ENCODE measurements at places on chromosomes 1 and 21.

GRCh38 chr1:36134505-36135329 is 9.7 kb upstream of the COL8A2 start:
- no peak for DNase-seq

GRCh38 chr1:232556351-232556750 is 73.6 kb downstream of the SIPA1L2 start:
- no peak for DNase-seq

DNA sequence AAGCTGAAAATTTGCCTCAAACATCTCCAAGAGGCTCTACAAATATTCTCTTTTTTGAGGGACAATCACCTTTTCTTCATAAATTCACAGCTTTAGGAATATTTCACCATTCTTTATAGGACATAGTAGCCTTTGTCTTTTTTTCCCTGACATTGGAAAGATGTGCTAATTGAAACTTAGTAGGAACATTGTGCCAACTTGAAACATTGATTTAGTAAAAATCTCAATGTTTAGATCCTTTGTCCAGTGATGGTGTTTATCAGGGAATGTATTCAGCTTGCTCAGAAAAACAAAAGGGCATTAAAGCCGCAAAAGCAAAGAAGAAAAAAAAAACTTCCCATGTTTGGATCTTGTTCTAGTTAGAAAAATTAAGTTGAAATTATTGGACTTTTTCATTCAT is 52.1 kb downstream of the DPT start:
- DNase-seq = no peak

DNA sequence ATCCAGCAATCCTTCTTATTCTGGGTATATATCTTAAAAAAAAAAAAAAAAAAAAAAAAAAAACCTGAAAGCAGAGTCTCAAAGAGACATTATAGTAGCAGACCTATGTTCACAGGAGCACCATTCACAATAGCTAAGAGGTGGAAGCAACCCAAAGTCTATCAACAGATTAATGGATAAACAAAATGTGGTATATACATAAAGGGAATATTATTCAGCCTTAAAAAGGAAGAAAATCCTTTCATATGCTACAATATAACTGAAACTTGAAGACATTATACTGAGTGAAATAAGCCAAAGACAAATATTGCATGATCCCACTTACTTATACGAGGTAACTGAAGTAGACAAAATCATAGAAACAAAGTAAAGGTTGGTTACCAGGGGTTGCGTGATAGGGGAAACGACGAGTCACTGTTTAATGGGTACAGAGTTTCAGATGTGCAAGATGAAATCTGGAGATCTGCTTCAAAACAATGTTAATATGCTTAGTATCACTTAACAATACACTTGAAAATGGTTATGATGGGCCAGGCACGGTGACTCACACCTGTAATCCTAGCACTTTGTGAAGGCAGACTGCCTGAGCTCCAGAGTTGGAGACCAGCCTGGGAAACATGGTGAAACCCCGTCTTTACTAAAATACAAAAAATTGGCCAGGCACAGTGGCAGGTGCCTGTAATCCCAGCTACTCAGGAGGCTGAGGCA is 29.5 kb downstream of the PIK3R3 start:
- DNase-seq = no peak

DNA sequence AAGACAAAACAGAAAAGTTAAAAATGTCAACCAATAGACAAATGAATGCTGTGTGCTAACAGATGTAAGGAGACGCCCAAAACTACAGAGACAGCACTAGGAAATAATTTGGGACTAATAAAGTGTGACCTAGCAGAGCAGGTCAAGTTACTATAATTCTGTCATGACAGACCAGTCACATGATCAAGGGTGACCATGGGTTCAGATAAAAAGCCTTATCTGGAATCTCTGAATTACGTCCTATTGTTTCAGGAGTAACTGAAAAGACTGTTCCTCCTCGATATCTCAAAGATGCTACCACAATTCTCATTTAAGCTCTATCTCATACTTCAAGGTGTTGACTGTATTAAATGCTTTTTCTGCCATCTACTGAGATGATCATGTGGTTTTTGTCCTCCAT is 31.6 kb downstream of the PARP1 start:
- DNase-seq = no peak

- no peak for DNase-seq
Observed at GRCh38 chr1:85330711-85331290, 54.4 kb upstream of the BCL10 start.

GRCh38 chr1:50417507-50417906 is 5.7 kb downstream of the DMRTA2 start:
- no peak for DNase-seq

DNA sequence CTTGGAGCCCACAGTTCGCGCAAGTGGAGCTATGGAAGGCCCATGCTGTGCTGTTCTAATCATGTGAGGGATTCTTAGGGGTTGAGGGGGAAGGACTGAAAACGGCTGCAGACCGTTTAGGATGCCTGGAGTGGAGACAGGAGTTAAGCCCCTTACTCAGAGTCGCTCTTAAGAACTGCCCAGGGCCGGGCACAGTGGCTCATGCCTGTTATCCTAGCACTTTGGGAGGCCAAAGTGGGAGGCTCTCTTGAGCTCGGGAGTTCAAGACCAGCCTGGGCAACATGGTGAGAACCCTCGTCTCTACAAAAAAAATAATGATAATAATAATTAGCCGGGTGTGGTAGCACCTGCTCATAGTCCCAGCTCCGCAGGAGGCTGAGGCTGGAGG is 1.1 kb downstream of the ZNF672 start:
- no peak for DNase-seq

- DNase-seq = no peak
Observed at GRCh38 chr1:54165146-54165545, 12.3 kb upstream of the CDCP2 start.

GRCh38 chr21:16570856-16571255 is 841.1 kb downstream of the USP25 start:
- DNase-seq = no peak

All from NCI-H1694 (cell line).